Stimulated activated CD4-positive, alpha-beta T cell treated with anti-CD3 and anti-CD28 coated beads, Interleukin-1b, Interleukin-23, amount 100 ng/mL, for 48 hours (primary cell): ENCODE measurements at places on chromosomes 1 and 21.

DNA sequence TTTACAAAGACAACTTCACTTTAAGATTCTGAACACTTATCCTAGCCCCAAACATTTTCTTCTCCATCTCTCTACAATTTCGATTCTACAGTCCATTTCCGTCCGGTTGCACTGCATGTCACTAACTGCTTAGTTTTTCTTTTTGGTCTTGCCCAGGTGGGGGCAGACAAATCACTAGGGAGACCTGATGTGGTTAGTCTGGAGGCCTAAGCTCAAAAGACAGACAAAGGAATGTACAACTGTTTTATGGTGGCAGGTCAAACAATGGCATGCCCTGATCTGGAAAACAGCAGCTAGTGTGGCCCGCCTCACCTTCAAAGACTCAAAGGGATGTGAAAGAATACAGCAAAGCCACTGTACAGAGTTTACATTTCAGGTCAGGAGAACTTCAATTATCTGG lies 3.8 kb downstream of the ETV3 start:
- DNase-seq, result no peak

GRCh38 chr1:1087351-1088028 lies 13.4 kb upstream of the RNF223 start:
- DNase-seq, result no peak

- DNase-seq, result no peak
Measured at GRCh38 chr1:221783936-221784335, 42.0 kb upstream of the DUSP10 start.

DNA sequence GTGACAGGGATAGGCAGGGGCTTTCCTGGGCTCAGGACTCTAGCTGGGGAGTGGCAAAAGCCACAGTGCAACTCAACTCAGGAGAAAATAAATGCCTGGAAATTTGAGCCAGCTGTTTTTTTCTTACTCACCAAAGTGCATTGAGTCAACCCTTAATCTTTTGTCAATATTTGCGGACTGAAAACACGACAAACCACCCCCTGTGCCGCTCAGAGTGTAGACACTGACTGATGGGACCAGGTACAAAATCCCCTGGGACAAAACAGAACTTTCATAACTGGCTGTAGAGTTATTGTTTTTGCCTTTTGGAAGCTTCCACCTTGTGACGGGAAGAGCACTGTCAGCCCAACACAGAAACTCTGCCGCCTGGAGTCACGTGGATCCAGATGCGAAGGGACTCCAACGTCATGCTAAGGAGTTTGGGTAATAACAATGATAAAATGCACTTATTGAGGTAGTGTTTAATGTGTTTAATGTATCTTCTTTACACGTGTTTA lies 164.6 kb downstream of the PLPP3 start:
- no peak for DNase-seq

DNA sequence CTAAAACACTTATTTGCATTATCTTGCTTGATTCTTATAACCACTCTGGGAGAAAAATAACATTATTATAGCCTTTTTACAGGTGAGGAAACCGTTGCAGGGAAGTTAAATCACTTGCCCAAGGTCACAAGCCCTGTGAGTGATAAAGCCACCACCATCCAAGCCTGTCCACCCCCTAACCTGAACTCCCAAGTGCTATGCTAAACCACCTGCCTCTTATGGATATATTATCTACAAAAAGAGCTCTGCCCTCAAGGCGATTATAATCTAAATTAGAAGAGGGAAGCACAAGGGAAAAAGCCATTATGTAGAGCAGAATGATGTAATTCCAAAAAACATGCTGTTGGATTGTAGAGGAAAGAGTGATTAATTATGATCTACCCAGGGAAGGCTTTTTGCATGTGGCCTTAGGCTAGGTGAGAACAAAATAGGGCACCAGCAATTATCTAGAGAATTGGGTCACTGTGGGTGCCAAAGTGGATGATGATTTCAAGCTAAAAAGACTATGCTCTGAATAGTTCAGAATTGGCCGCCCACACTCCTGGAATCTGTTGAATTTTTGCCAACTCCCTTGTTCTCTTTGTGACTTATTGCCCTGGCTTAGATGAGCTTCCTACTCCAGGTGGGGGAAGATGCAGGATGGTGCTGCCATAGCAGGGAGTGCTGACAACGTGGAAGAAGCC lies 205.3 kb downstream of the FGGY start:
- DNase-seq, result no peak
